Midbrain (tissue), 1 donor: ENCODE measurements at places on chromosomes 2 and 18.

GRCh38 chr2:222709191-222709891 is 37.9 kb downstream of the MOGAT1 start:
- peak; percentile 65 for DNase-seq

GRCh38 chr2:9124231-9124741 is 82.3 kb upstream of the ASAP2 start:
- DNase-seq = no peak

- peak; percentile 92 for DNase-seq
Measured at GRCh38 chr2:96407041-96407918, 71.7 kb downstream of the NCAPH start.

DNA sequence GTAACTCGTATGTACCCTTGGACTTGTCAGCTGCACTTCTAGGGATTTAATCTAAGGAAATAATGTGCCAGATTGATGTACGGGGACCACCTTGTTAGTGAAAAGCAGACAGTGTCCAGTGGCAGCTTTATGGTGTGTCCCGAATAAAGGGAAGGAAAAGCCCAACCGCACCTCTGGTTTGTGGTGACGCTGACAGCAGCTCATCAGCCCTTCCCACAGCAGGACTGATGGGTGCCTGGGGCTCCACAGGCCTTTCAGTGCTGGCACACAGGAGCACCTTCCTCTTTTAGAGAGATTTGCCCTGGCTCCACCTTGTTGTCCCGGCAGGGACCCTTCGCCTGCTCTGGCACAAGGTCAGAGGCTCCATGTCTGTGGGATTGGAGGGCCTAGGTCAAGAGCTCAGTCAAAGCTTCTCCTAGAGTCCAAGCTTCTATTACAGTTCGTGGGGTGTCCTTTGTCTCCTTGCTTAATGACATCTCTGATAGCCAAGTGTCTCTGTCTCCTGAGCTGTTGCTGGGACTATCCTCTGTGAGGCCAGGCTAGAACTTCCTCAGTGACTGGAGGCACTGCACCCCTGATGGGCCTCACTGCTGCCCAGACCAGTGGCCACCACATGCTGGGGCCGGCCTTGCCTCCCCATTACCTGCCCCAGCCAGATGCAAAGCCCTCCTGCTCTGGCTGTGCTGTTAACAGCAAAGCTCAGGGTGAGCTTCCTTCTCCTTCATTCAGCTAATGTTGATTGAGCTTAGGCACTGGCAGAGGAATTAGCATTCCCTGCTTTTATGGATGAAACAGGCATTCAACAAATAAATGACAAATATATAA is 33.0 kb upstream of the SCLY start:
- DNase-seq = no peak

- no peak for DNase-seq
Measured at GRCh38 chr2:156399224-156399949, 36.8 kb upstream of the GPD2 start.

GRCh38 chr18:11327391-11328009 is 178.1 kb upstream of the PIEZO2 start:
- DNase-seq = peak; percentile 34

- no peak for DNase-seq
Measured at GRCh38 chr2:177270531-177270930, 6.0 kb upstream of the NFE2L2 start.

- no peak for DNase-seq
Measured at GRCh38 chr18:40437517-40437916, 1517.5 kb upstream of the PIK3C3 start.

DNA sequence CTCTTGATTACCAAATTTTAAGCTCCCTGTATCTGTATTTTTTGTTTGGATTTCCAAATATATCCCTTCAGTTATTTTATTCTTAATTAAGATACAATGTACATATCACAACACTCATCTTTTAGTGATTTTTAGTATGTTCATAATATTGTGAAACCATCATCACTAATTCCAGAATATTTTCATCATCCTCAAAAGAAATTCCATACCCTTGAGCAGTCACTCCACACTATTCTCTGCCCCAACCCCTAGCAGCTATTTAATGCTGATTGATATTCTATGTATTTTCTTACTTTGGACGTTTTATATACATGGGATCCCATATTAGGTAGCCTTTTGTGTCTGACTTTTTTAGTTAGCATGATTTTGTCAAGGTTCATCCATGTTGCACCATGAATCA is 127.4 kb upstream of the SLC8A1 start:
- DNase-seq = no peak

GRCh38 chr18:11497585-11497984 is 111.8 kb upstream of the SLC35G4 start:
- DNase-seq = no peak

- no peak for DNase-seq
Measured at GRCh38 chr18:49017813-49018553, 67.2 kb upstream of the SMAD7 start.

DNA sequence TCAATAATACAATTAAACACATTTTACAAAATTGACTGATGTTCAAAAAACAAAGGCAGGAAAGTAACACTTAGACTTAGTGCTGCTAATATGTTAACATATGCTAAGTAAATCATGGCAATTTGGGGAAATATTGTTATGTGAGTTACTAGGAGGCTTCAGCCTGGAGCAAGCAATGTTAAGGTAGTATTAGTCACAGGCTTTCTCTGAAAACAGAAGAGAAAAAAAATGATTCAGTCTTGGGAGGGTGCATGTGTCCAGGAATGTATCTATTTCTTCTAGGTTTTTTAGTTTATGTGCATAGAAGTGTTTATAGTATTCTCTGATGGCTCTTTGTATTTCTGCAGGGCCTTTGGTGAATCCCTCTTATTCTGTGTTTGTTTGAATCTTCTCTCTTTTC is 345.8 kb upstream of the TFPI start:
- no peak for DNase-seq

DNA sequence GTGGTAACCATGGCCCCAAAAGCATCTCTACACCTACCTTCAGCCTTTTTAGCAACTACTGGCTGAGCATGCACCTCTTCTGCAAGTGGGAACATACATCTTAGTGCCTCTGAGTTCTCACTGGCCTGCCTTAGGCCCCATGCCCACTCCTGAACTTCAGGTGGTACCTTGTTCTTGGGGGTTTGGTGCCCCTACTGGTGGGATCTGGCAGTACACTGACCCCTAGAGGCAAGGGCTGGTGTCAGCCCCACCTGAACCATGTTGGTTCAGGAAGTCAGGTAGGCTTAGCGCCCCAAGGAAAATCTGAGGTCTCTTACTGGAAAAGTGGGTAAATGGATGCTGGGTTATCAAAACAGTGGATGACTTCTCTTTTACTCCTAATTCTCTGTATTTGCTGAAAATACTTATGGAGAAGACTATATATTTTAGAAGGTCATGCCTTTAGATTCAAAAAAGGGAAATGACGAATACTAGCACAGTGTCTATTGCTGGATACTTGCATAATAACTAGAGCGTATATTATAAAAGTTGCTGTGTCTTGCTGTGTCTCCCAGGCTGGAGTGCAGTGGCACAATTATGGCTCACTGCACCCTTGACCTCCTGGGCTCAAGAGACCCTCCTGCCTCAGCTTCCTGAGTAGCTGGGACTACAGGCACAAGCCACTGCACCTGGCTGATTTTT is 84.6 kb downstream of the RAB31 start:
- DNase-seq = no peak

DNA sequence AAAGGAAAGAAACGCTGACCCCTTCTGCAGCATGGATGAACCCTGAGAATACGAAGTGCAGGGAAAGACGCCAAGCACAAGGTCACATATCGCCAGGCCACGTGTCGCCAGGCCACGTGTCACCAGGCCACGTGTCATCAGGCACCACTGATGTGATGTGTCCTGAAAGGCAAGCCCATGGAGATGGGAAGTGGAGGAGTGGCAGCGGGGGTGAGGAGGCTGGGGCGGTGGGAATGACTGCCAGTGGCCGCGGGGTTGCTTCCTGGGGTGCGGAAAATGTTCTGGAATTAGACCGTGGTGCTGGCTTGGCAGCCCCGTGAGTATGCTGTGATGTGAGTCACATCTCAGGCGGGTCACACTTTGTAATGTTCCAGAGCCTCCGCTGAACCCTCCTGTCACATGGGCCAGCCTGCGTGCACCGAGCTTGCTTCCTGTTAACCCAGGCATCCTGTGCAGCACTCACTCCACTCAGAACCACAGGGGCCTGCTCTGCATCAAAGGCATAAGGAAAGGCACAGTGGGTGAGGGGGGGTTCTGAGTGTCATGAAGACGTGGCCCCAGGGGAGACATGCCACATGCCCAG is 39.0 kb downstream of the SLC66A2 start:
- DNase-seq = no peak

- DNase-seq = no peak
Measured at GRCh38 chr2:135182190-135182589, 130.1 kb downstream of the RAB3GAP1 start.

GRCh38 chr2:109209412-109209811 is 80.4 kb downstream of the SH3RF3 start:
- DNase-seq = no peak

- no peak for DNase-seq
Measured at GRCh38 chr2:37180006-37180639, 8.3 kb downstream of the SULT6B1 start.

GRCh38 chr2:109375131-109375561 is 238.6 kb downstream of the SEPTIN10 start:
- no peak for DNase-seq

GRCh38 chr2:193502363-193503035 is 1307.8 kb upstream of the TMEFF2 start:
- no peak for DNase-seq

DNA sequence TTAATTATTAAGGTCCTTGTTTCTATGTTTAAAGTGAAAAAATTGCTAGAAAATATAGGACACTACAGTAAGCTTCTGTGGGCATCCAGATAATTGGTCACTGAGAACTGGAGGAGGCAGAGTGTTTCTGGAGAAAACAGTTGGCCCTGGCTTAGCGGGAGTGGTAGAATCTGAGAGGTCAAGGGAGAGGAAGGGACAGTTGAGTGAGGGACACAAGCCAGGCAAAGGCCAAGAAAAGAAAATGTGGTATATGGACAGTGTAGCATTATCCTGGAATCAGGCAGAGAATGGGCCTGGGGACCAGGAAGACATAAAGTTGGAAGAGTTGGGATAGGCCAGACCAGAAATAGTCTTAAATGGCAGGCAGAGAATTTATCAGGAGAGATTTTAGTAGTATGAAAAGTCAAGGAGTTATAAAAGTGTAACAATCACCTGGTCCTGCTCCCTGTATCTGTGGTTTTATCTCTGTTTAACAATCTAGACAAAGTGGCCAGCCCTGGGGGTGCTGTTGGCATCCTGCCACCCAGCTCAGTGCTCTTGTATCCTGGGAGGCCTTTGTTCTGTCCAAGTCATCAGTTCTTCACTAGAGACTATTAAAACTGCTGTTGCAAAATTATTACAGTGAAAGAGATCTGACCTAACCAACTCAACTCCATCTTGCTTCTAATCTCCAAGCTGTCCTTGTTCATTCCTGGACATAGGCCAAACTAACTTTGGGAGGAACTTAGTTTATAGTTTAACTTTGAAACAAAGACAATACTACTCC is 15.4 kb upstream of the MSGN1 start:
- no peak for DNase-seq

- DNase-seq = no peak
Measured at GRCh38 chr2:74406035-74406434, 15.4 kb downstream of the C2orf81 start.

DNA sequence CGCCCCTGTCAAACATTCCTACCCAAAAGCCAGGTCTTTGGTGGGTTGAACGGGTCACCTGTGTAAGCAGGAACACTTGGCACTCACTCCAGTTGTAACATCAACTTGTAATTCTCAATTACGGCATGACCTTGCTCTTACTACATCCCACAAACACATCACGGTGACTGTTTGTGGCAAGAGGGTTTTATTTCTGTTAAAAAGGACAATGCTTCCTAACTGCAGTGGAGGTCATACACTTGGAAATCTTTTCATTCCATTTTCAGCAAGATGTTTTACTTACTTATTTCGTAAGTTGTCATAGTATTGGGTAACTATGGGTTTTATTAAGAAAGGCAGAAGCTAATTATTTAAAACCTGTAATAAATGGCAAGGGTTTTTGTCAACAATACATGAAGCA is 126.1 kb downstream of the ZNF516 start:
- no peak for DNase-seq

GRCh38 chr18:10400534-10401307 is 53.7 kb upstream of the APCDD1 start:
- DNase-seq = no peak

- DNase-seq = no peak
Measured at GRCh38 chr2:217609952-217610351, 392.8 kb downstream of the TNS1 start.
